ENCODE measurements at places on chromosomes 11 and 22. TPM values are rescaled to one million over a fixed set of nuclear protein-coding genes. Genes with fewer than 3 reads are reported as not detected.

The GGT5 gene
- total RNA-seq, result 38.2 TPM

The LRRN4CL gene
- 28.4 TPM for total RNA-seq

The OR5P2 gene
- not detected for total RNA-seq

The PKNOX2 gene
- total RNA-seq, result 17.3 TPM

The MYO7A gene
- 16.7 TPM for total RNA-seq

The UCP2 gene
- 43.1 TPM for total RNA-seq

The OR2AG1 gene
- total RNA-seq, result not detected

The KRTAP5-1 gene
- total RNA-seq, result not detected

The JAML gene
- total RNA-seq, result 20.8 TPM

The FOLR1 gene
- 1.2 TPM for total RNA-seq

The PAX6 gene
- total RNA-seq, result not detected

The NPAS4 gene
- total RNA-seq, result not detected

Measured in sciatic nerve (tissue), 2 donors.